ENCODE measurements at places on chromosomes 3 and 15. TPM values are rescaled to one million over a fixed set of nuclear protein-coding genes. Genes with fewer than 3 reads are reported as not detected.

DNA sequence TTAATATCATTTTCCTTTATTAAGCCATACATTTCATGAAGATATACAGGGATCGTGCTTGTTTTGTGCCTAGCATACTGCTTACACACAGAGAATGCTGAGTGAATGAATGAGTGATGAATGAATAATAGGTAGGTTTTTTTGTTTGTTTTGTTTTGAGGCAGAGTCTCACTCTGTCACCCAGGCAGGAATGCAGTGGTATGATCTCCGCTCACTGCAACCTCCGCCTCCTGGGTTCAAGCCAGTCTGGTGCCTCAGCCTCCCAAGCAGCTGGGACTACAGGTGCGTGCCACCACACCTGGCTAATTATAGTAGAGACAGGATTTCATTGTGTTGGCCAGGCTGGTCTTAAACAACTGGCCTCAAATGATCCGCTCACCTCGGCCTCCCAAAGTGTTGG lies 400.0 kb downstream of the ROBO1 start:
- no peaks in the 10 kb centered on the region for H3K36me3 ChIP-seq
- peaks cover 4% of the 10 kb centered on the region for H3K4me1 ChIP-seq
- no peaks in the 10 kb centered on the region for H3K27me3 ChIP-seq
- no peak overlapping the region for H3K4me3 ChIP-seq
- DNase-seq: no peak

Gene LTF
- 0.18 TPM for total RNA-seq

Gene SNX4
- 33.9 TPM for total RNA-seq

Gene RAB27A
- 9.2 TPM for total RNA-seq

Gene LRRC31
- total RNA-seq: not detected

DNA sequence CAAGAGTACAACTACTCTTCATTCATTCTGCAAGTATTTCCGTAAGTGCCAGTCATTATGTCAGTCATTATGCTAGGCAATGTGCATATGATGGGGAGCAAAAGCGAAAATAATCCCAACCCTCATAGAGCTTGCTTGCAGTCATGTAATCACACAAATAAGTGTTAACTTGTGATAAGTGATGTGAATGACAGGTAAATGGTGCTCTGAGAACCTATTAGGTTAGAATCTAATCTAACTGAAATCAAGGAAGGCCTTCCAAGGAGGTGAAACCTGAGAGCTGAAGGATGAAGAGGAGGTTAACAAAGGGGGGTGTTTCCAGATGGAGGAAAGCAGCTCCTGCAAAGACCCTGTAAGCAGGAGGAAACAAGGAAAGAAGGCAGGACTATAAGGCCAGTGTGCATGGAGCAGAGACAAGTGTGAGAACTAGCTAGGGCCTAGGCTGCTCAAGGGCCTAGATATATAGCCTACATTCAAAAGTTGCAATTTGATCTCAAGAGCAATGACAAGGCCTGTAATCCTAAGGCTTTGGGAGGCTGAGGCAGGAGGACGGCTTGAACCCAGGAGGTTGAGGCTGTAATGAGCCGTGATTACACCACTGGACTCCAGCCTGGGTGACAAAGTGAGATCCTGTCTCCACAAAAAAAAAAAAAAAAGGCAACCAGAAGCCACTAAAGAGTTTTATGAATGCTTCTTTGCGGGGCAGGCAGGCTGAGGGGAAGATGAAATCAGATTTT lies 5.3 kb downstream of the PTPN9 start:
- peaks cover 4% of the 10 kb centered on the region for H3K4me1 ChIP-seq
- no peak overlapping the region for H3K4me3 ChIP-seq
- no peaks in the 10 kb centered on the region for H3K27me3 ChIP-seq
- H3K27ac ChIP-seq: no peak overlapping the region

DNA sequence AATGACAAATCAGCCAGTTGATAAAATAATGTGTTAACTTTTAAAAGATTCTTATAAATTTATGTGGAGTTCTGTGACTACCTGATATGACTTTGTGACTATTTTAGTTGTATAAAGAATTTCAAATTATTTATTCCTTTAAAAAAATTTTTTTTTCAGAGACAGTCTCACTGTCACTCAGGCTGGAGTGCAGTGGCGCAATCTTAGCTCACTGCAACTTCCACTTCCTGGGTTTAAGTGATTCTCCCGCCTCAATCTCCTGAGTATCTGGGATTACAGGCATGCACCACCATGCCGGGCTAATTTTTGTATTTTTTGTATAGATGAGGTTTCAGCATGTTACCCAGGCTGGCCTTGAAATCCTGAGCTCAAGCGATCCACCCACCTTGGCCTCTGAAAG lies 48.5 kb downstream of the MBNL1 start:
- peaks cover 4% of the 10 kb centered on the region for H3K27me3 ChIP-seq
- H3K36me3 ChIP-seq: no peaks in the 10 kb centered on the region
- H3K27ac ChIP-seq: no peak overlapping the region

GRCh38 chr3:134404366-134404885 lies 30.2 kb upstream of the AMOTL2 start:
- H3K27me3 ChIP-seq: peaks cover 35% of the 10 kb centered on the region
- H3K27ac ChIP-seq: no peak overlapping the region
- no peak overlapping the region for H3K4me3 ChIP-seq
- H3K4me1 ChIP-seq: no peaks in the 10 kb centered on the region
- no peaks in the 10 kb centered on the region for H3K36me3 ChIP-seq

DNA sequence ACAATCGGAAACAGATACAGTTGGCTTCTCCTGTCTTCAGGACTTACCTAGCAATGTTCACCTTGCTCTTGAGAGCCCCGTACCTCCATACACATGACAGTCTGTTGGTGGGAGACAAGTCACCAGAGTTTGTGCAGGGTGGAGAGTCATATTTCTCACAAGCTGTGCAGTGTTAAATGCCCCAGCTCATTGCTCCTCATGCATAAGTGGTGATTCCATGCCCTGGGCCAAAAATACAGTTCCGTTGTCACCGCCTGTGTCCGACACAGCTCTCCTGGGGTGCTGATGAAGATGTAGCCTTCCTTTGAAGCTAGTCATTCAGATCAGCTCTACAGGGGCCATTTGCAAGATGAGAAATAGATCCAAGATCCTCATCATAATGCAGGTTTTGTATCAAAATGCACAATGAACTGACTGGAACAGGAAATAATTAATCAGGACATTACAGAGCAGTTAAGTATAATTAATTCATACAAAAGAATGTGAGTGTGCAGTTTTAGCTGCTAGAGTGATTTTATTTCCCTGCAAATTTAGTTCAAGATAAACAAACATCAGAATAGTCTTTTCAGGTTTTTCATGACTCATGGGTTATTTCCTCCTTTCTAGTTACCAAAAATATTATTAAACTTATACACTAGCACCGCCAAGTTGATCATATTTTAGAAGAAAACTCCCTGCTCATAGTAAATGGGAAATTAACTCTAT lies 66.5 kb downstream of the CD47 start:
- no peak for DNase-seq
- no peak overlapping the region for H3K4me3 ChIP-seq
- H3K27me3 ChIP-seq: peaks cover 24% of the 10 kb centered on the region

- H3K27me3 ChIP-seq: no peaks in the 10 kb centered on the region
- H3K36me3 ChIP-seq: no peaks in the 10 kb centered on the region
- peak; percentile 1 for DNase-seq
- H3K27ac ChIP-seq: no peak overlapping the region
- no peaks in the 10 kb centered on the region for H3K4me1 ChIP-seq
Observed at GRCh38 chr15:52098323-52098722, 14.3 kb downstream of the BCL2L10 start.

DNA sequence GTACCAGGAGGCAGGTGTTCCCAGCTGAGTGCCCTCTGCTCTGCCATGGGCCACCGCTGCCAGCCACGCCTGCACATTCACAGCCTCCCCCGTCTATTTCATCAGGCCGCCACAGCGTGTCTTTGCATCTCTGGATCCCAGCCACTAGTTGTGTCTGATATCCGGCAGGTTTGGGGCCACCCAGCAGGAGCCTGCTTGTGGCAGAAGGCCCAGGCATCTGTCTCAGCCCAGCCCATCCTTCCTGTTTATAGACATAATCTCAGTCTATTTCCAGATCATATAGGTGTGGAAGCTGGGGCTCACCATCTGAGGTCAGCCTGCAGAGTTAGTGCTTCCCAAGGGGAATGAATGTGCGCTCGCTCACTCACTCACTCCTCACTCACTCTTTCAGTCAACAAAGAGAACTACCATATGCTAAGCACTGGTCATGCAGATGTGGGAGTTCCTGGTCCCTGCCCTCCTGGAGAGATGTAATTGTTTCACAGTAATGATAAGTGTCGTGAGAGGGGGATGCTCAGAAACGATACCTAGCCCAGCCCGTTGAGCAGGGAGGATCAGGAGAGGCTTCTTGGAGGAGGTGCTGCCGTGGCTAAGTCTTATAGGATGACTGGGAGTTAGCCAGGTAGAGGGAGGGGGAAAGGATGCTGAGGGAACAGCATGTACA lies 60.6 kb downstream of the FGD5 start:
- DNase-seq: peak; percentile 67
- no peak overlapping the region for H3K27ac ChIP-seq
- H3K27me3 ChIP-seq: no peaks in the 10 kb centered on the region

GRCh38 chr3:16338999-16339398 lies 74.0 kb downstream of the OXNAD1 start:
- H3K4me1 ChIP-seq: no peaks in the 10 kb centered on the region
- H3K4me3 ChIP-seq: no peak overlapping the region
- no peaks in the 10 kb centered on the region for H3K36me3 ChIP-seq
- no peaks in the 10 kb centered on the region for H3K27me3 ChIP-seq
- no peak for DNase-seq

- DNase-seq: no peak
- no peak overlapping the region for H3K27ac ChIP-seq
- no peak overlapping the region for H3K4me3 ChIP-seq
- H3K27me3 ChIP-seq: no peaks in the 10 kb centered on the region
Observed at GRCh38 chr3:133096900-133097613, 58.9 kb downstream of the TMEM108 start.

DNA sequence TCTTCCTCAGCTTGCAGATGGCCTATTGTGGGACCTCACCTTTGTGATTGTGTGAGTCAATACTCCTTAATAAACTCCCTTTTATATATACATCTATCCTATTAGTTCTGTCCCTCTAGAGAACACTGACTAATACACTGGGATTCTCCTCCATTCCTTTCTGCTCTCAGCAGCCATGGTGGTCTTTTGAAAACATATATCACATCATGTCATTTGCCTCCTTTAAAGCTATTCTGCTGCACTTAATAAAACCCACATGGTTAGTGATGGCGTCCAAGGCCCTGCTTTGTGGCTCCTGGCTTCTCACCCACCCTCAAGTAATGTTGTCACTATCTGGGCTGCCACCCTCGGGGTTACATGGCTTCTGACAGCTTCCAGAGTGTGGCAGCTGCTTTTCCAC lies 169.5 kb downstream of the CADPS start:
- no peak for DNase-seq
- H3K36me3 ChIP-seq: no peaks in the 10 kb centered on the region

Gene SSUH2
- 12.4 TPM for total RNA-seq

DNA sequence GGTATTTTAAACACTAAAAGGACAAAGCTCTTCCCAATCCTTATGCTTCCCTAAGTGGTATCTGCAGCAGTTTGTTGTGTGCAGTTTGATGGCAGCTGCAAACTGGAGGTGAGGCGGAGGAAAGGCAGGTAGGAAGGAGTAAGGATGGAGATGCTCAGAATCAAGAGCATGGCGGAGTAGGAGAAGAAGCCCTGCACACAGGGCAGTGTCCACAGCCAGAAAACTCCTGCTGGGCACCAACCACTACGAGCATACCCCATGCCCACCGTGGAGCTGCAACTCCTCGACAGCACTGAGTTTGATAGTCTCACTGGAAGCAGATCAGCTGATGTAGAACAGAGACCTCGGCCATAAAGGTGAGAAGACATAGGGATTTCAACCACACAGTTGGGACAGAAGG lies 30.3 kb upstream of the ESYT3 start:
- H3K4me3 ChIP-seq: no peak overlapping the region
- no peaks in the 10 kb centered on the region for H3K36me3 ChIP-seq
- H3K27ac ChIP-seq: no peak overlapping the region
- no peaks in the 10 kb centered on the region for H3K4me1 ChIP-seq
- no peaks in the 10 kb centered on the region for H3K27me3 ChIP-seq

Gene ZNF717
- 15.2 TPM for total RNA-seq

Gene TTC21A
- total RNA-seq: 5.7 TPM

- no peak for DNase-seq
- H3K4me3 ChIP-seq: no peak overlapping the region
- peaks cover 3% of the 10 kb centered on the region for H3K36me3 ChIP-seq
- H3K27me3 ChIP-seq: no peaks in the 10 kb centered on the region
- no peak overlapping the region for H3K27ac ChIP-seq
Observed at GRCh38 chr3:128847666-128848370, 31.6 kb upstream of the ACAD9 start.

DNA sequence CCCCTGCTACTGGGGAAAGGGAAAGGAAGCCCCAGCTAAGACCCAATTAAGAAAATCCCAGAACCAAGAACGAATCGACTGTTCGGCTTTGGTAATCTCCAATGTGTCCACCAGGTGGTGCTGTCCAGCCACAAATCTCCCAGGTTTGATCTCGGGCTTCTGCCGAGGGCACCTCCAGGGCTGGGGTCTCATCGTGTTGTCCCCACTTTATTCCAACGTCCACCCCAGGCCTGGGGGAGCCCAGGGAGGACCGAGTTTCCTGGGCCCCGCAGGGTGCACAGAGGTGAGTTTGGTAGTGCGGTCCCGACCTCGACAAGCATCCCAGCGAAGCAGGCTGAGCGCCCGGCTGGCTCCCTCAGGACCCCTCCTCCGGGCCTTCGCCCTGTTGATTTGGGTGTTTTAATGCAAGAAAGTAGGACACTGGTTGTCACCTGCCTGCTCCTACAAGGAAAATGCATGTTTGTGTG lies 185.1 kb downstream of the GOLGA6L6 start:
- H3K4me3 ChIP-seq: no peak overlapping the region
- H3K36me3 ChIP-seq: no peaks in the 10 kb centered on the region
- H3K27me3 ChIP-seq: no peaks in the 10 kb centered on the region
- H3K4me1 ChIP-seq: no peaks in the 10 kb centered on the region

DNA sequence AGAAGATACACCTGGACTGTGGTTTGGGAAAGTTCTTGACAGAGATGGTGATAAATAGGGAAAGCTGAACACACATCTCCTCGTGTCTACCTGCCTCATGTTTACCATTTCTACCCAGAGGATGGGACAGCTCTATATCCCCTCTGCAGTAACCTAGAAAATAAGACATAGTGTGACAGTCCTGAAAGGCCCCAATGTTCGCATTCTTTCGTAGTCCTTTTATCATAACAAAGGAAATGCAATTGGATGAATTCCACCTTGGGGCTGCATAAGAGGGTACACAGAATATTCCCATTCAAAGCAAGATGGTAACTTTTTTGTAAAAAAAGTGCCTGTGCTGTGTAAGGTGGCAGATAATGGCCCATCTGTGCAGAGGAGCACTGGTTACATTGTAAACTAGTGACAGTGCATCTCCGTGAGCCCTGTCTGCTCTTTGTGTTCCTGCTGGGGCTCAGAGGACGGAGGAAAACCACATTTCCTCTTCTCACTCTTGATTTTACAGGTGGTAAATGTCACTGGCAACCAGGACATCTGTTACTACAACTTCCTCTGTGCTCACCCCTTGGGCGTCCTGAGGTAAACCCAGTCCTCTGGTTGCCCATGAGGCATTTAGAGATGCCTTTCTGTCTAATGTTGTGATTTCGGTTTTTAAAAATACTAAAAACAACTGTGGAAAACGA lies 74.3 kb downstream of the SIDT1 start:
- no peak for DNase-seq
- H3K4me3 ChIP-seq: no peak overlapping the region
- no peak overlapping the region for H3K27ac ChIP-seq
- peaks cover 5% of the 10 kb centered on the region for H3K4me1 ChIP-seq
- H3K36me3 ChIP-seq: no peaks in the 10 kb centered on the region
- H3K27me3 ChIP-seq: no peaks in the 10 kb centered on the region
